ENCODE measurements at places on chromosomes 12 and 14. TPM values are rescaled to one million over a fixed set of nuclear protein-coding genes. Genes with fewer than 3 reads are reported as not detected.

DNA sequence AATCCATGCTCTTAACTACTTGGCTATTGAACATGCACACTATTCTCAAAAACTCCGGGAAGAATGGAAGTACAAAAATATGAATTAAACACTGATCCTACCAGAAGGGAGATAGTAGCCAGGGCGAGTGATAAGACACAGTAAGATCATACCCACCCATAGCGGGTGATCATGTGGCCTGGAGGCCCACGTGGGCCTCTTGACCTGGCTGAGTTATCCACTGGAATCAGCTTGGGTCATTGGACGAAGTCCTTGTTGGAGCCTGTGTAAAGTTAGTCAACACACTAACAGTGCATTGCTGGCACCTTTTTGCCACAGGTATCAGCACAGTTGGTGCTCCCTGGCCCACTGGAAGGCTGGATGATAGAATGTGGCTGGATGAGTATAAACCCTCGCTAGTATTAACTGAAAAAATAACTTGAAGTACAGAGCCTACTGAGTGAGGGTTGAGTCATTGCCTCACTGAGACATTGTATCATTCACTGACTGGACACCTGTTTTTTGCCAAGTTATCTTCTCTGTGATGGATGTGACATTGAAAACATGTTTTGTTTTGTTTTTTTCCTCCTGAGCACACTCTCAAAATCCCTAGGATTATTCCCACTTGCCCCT is 149.2 kb upstream of the FUT8 start:
- no peak overlapping the region for H3K27ac ChIP-seq
- H3K4me1 ChIP-seq, result no peaks in the 10 kb centered on the region
- H3K4me3 ChIP-seq, result no peak overlapping the region

The VRTN gene
- not detected for total RNA-seq

- H3K27ac ChIP-seq, result peak overlapping the region; percentile 52
- H3K4me1 ChIP-seq, result peaks cover 29% of the 10 kb centered on the region
- no peaks in the 10 kb centered on the region for H3K27me3 ChIP-seq
Measured at GRCh38 chr12:6229224-6230218, 29.3 kb downstream of the CD9 start.

The RTL1 gene
- not detected for total RNA-seq

GRCh38 chr14:89226801-89227495 is 190.1 kb downstream of the FOXN3 start:
- H3K4me3 ChIP-seq, result no peak overlapping the region
- DNase-seq, result no peak
- H3K36me3 ChIP-seq, result no peaks in the 10 kb centered on the region
- H3K4me1 ChIP-seq, result peaks cover 5% of the 10 kb centered on the region
- H3K27me3 ChIP-seq, result no peaks in the 10 kb centered on the region

The TAS2R46 gene
- 4.4 TPM for total RNA-seq

Measured in natural killer cell (primary cell).